ENCODE measurements at places on chromosomes 6 and 20.

DNA sequence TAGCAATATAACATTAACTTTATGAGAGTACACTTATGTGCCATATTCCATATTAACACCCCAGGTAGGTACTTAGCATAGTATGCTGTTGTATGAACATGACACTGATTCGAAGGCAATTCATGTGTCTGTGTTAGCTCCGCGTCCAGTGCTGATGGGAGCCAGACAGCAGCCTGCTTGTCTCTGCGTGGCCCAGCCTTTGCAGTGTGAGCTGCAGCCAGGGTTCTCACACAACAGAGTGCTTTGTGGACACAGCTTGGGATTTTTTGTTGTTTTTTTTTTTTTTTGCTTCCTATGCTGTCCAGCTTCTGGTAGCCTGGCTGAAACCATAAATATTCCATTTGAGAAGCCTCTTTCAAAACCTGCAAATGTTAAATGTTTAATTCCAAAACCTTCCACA, 350.9 kb downstream of the SMOC2 start:
- no peak for DNase-seq

GRCh38 chr6:124066946-124067552, 263.4 kb downstream of the NKAIN2 start:
- no peak for DNase-seq

DNA sequence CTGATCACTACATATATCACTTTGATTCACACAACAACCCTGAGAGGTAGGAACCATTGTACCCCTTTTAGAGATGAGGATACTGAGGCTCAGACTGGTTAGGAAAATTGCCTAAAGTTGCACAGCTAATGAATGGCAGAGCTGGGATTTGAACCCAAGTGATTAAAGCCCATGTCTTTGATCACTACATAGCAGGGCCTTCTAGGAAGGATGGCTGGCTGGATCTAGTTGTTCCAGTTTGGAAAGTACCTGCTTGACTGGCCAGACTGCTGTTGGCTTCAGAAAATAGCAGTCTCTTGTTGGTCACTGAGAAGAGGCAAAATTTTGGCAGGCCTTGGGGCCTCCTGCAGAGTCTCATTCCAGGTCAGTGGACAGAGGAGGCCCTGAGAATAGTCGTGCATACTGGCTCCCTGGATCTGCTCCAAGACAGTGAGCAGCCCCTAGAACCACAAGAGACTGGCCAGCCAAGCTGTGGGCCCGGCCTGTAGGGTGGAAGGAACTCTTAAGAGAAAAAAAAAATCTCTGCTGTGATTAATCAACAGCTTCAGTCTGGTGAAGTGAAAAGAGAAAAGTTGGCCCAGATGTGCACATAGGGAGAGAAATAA, 17.5 kb downstream of the PPARD start:
- no peak for DNase-seq

- no peak for DNase-seq
These were observed 303.5 kb upstream of the RNF24 start for GRCh38 chr20:4318891-4319290.

DNA sequence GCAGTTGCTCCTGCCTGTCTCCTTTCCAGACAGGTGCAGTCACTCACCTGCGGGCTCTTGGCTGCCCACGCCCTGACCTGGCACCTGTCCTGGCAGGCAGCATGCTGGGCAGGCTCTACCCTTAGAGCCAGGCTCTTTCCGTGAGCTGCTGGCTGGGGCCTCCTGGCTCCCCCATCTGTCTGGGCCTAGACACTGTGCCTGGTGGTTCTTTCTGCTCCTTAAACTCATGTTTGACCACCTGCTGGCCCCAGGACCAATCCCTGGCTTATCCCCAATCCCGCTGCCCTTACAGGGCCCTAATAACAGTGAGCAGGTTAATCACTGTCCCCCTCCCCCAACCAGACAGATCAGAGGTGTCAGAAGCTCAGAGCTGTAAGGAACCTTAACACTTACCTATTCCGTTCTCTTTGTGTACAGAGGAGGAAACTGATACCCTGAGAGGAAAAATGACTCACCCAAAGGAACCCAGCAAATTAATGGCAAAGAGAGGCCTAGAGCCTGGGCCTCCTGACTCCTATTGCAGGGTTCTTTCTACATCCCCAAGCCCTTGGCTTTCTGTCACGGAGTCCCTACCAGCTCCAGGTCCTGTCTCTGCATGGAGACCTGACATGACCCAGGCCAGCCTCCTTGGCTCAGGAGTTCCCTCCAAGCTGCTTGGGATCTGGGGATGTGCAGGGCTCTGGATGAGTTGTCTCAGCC, 54.7 kb downstream of the RAB44 start:
- no peak for DNase-seq

- DNase-seq: peak; percentile 0
These were observed 6.2 kb downstream of the SAPCD1 start for GRCh38 chr6:31768363-31769257.

- DNase-seq: no peak
These were observed 12.8 kb upstream of the DSTN start for GRCh38 chr20:17556837-17557674.

DNA sequence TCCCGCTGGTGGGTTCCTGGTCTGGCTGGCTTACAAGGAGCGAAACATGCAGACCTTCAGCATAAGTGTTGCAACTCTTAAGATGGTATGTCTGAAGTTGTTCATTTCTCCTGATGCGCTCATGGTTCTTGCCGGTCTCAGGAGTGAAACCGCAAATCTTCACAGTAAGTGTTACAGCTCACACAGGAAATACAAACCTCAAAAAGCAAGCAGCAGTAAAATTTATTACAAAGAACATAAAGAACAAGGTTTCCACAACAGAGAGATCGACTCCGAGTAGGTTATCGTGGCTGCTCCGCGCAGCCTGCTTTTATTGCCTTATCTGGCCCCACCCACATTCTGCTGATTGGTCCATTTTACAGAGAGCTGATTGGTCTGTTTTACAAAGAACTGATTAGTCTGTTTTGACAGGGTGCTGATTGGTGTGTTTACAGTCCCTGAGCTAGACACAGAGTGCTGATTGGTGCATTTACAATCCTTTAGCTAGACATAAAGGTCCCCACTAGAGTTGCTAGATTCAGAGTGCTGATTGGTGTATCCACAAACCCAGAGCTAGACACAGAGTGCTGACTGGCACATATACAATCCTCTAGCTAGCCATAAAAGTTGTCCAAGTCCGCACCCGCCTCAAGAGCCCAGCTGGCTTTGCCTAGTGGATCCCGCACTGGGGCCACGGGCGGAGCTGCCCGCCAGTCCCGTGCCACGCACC, 39.2 kb downstream of the TRIM27 start:
- DNase-seq: no peak

DNA sequence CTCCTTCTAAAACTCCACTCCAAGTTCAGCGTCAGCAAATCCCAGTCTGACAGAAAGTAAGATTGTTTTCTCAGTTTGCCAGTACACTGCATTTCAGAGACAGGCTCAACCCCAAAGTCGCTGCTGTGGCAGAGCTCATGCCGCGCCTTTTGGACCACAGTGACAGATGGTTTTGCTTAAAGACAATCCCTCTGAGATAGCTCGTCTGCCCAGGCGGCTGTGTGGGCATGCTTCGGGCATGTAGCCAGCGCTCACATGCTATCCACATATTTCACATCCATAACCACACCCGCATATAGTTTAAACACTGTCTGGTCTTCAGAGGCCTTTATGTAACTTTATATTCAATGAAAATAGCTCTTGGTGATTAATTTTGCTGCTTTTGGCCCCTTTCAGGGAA, 14.7 kb upstream of the PXDC1 start:
- DNase-seq: no peak

DNA sequence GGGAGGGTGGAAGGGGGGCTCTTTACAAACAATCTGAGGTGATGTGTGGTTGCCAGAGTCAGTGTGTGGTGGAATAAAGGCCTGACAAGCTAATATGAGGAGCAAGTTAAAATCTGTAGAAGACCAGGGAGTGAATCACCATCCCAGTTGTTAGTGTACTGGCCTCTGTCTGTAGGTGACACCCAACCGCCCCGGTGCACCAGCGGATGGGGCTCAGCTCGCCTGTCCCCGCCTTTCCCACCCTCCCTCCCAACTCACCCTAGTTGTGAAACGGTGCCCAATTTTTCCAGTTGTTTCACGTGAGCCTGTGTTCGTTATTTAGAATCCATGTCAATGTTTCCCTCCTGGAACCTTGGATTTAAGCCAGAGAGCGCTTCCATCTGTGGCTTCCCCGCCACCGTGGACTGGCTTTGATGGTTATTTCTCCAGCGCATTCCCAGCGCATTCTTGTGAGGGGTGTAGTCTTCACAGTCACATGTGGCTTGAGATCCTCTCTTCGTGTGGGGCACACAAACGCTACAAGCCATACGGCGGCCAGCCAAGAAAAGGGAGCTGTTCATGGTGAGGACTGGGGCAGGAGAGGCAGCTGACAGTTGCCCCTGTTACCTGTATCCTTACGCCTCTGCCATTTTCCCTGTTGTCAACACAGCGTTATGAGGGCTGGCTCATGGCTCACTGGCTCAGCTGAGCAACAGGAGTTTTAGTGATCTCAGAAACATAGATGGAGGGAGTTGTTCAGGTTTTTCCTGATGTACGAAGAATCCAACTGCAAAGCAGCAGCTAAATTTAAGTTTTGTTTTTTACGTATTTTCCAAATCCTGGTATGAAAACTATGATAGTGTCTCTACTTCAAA, 137.6 kb downstream of the ZDHHC14 start:
- no peak for DNase-seq

GRCh38 chr6:41730531-41731436, 4.6 kb downstream of the TFEB start:
- peak; percentile 14 for DNase-seq

DNA sequence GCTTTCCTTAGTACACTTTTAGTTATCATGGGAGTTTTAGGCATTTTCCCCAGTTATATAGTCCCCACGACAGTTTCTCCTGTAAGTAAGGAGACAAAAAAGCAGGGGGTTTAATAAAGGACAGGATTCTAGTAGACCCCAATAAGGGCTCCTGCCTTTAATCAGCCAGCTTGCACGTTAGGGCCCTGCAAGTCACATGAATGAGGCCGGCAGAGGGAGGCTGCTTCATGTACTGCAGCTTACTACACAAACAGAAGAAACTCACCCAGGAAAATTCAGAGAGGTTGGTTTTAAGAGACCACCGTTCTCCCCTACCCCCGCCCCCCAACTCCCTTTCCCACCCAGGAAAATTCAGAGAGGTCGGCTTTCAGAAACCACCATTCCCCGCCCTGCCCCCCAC, 229.7 kb upstream of the MOCS1 start:
- no peak for DNase-seq

DNA sequence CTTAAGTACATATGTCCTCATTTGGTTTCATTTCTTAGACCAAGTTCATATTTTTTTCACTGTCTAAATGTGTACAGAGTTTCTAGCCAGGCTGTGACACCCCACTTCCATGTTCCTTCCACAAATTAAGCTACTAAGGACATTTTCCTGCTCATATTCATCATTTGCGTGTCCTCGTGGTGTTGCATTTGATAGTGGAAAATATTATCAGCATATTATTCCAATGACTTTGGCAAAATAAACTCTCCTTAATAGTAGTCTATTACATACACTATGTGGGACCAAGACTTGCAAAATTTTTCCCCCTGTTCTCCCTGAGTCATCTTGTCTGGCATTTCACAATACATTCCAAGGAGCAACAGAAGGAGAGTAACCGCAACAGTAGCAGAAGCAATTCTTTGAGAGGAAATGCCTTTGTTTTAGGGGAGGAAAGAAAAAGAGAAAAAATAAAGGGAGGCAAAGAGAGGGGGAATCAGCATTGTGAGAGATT, 599.2 kb downstream of the COL12A1 start:
- no peak for DNase-seq

- no peak for DNase-seq
These were observed 10.6 kb upstream of the CST7 start for GRCh38 chr20:24938498-24938897.

GRCh38 chr6:170272341-170273065, 18.4 kb downstream of the DLL1 start:
- no peak for DNase-seq

DNA sequence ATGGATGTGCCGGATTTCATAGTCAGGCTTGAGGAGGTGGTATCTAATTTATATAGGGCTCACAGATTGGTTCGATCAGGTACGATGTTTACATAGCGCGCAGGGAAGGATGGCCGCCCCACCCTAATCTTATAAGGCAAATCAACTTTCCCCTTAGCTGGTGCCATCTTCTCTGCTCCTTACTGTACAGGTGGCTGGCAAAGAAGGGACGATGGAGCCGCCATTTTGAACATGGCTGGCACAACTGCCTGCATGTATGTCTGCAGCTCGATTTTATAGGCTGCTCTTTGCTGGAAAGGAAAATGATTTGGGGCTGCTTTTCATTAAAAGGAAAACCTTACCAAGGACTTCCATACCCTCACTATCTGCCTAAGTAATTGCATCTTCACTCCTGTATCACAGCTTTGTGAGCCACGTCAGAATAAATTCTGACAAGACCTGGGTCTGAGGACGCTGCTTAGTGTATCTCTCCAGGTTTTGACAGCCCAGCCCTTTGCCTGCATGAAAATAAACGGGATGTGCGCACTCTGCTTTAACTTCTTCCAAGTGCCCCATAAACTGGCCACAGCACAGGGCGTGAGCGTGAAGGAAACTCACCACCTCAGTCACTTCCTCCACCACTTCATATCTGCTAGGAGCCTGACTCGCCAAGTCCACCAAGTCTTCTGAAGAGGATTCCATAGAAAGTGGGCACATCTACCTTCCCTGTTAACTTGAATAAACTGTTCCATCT, 109.4 kb upstream of the ARMC2 start:
- DNase-seq: no peak

GRCh38 chr6:57267586-57268293, 45.6 kb upstream of the RAB23 start:
- no peak for DNase-seq

DNA sequence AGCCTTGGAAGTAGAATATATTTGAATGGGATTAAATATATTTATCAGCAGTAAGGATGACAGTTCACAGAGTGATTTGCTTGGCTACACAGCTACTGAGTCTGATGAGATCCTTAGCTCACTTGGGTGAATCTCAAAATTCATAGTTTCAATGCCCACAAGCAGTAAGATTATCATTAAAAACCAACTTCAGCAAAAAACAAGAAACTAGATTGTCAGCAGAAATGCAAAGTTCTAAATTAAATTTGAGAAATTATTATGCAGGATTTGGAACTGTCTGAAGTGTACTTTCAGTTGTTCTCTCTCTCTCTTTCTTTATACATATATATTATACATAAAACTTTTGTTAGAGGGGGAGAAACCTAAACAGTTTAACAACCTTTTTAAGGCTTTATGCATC, 288.8 kb upstream of the SASH1 start:
- DNase-seq: no peak

DNA sequence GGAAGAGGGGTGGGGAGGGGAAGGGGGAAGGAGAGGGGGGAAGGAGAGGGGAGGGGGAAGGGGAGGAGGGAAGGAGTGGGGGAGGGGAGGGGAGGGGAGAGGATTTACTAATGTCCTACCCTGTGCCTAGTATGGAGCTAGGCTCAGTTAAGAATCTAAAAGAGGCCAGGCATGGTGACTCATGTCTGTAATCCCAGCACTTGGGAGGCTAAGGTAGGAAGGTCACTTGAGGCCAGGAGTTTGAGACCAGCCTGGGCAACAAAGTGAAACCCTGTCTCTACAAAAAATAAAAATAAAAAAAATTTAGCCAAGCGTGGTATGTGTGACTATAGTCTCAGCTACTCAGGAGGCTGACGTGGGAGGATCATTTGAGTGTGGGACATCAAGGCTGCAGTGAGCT, 13.0 kb downstream of the UBE2J1 start:
- DNase-seq: no peak

GRCh38 chr6:131854803-131855202, 47.0 kb downstream of the ENPP1 start:
- DNase-seq: no peak

- no peak for DNase-seq
These were observed 347.0 kb downstream of the DOK5 start for GRCh38 chr20:54822386-54822785.

GRCh38 chr6:166168616-166169548, 1.2 kb upstream of the TBXT start:
- no peak for DNase-seq

- DNase-seq: no peak
These were observed 61.8 kb upstream of the TIAM2 start for GRCh38 chr6:154933181-154933827.

All from GF-D8 (cell line).